ENCODE measurements at places on chromosomes 4 and X.

GRCh38 chr4:83267830-83268475 is 16.6 kb downstream of the COQ2 start:
- no peak for DNase-seq

GRCh38 chr4:13178621-13179020 is 305.5 kb downstream of the RAB28 start:
- no peak for DNase-seq

DNA sequence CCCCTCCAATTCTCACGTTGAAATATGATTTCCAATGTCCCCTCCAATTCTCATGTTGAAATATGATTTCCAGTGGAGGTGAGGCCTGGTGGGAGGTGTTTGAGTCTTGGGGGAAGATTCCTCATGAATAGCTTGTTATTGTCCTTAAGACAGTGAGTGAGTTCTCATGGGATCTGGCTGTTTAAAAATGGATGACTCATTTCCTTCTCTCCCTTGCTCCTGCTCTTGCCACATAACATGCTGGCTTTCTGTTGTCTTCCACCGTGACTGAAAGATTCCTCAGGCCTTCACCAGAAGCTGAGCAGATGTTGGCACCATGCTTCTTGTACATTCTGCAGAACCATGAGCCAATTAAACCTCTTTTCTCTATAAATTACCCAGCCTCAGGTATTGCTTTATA is 346.8 kb upstream of the TECRL start:
- no peak for DNase-seq

DNA sequence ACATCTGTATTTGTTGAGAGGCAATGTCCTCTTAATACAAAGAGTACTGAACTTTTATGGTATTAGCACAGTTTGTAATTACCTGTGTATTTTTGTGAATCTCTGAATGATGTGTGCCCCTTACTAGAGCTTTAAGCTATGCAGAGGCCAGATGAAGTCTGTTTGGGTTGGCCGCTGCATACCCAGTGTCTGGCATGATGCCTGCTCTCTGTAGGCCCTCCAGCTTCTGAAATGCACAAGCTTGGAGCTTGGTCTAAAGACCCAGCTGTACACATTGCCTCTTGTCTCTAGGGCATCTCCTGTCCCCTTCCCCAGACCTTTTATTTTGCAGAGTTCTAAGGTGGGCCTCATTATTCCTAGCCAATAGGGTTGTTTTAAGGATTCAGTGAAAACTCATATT is 68.6 kb downstream of the CDS1 start:
- no peak for DNase-seq

DNA sequence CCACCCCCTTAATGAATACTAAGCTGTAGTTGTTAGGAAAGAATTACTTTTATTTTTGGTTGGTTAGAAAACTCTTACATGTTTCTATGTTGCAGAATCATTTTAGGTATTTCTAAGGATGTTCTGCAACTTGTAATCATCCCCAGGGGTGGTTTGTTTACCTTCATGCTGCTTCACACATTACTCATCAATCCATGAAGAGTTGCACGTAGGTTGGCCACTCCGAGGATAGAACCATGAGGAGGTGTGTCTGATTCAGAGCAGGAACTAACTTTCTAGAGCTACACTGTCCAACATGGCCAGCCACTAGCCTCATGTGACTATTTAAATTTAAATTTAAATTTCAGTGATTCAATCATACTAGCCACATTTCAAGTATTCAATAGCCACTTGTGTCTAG is 127.2 kb upstream of the FRMPD4 start:
- DNase-seq: no peak

GRCh38 chr4:22047793-22048192 is 99.2 kb upstream of the KCNIP4 start:
- DNase-seq: no peak

- DNase-seq: no peak
These were observed 5.0 kb downstream of the MSX1 start for GRCh38 chr4:4864443-4864939.

- DNase-seq: no peak
These were observed 97.5 kb downstream of the TAB3 start for GRCh38 chrX:30791296-30792278.

GRCh38 chr4:157425897-157426296 is 205.4 kb downstream of the GRIA2 start:
- DNase-seq: no peak

DNA sequence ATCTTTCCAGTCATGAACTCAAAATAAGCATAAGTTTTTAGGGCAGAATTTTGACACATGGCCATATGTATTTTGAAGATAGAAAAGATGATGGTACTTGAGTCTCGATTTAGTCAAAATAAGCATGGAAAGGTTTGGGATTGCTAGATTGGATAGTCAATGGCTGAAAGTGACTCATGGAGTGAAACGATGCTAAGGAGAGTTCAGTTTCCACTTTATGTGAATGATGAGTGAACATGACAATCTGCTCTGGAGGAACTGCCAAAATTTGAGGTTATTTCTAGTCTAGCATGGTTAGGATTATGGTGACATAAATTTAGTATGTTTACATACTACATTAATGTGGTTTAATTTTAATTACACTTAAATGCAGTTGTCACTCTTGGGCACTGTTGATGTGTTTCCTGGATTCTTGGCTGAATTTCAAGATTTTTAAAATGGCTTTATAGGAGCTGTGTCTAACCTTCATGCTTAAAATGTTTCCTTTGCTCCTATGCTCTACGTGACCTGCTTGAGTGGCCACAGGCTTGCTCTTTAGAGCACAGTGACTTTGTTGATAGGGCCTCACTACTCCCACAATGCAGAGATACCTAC is 17.1 kb downstream of the DDX3X start:
- DNase-seq: no peak

- no peak for DNase-seq
These were observed 308.4 kb upstream of the DIAPH2 start for GRCh38 chrX:96376266-96376665.

GRCh38 chr4:175166020-175166419 is 247.9 kb downstream of the ADAM29 start:
- DNase-seq: no peak

GRCh38 chr4:127307996-127308395 is 324.8 kb upstream of the INTU start:
- no peak for DNase-seq
